Stimulated activated CD4-positive, alpha-beta T cell treated with anti-CD3 and anti-CD28 coated beads, Interleukin-1b, Interleukin-23, amount 100 ng/mL, for 1 hour (primary cell): ENCODE measurements at places on chromosomes 5 and 9.
A peak's percentile ranks its signal among the peaks of the same experiment; 100 is the strongest.

- no peak for DNase-seq
Measured at GRCh38 chr9:1515557-1515956, 465.4 kb downstream of the DMRT2 start.

DNA sequence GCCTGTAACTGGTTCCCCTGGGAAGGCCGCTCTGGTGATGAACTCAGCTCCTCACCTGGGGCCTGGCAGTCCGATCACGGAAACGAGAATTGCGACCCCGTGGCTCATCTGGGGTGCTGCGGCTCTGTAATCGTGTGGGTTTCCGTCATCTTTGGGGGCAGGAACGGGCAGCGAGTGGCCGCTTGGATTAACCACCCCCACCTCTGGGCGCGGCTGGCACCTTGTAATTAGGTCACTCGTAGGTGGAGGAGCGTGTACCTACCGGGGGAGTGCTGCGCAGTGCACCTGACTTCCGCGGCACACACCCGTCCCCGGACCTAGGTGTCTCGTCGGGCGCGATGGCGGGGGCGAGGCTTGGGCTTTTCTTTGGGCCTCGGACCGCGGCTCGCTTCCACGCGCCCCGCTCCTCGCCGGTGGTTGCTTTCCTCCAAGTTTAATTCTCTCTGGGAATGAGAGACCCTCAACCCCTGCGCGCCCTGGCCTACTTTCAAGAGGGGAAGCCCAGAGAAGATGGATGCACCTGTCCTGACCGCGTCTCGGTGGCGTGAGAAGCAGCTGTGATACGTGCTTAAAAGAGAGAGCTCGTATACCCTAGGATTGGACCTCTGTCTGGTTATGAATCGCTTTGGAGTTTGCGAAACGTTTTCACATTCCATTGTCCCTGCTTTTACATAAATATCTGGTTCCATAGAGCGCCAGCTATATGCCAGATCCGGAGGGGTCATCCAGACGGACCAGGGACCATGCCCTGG, 744 bp upstream of the PPP2CA start:
- DNase-seq, result peak; percentile 51

DNA sequence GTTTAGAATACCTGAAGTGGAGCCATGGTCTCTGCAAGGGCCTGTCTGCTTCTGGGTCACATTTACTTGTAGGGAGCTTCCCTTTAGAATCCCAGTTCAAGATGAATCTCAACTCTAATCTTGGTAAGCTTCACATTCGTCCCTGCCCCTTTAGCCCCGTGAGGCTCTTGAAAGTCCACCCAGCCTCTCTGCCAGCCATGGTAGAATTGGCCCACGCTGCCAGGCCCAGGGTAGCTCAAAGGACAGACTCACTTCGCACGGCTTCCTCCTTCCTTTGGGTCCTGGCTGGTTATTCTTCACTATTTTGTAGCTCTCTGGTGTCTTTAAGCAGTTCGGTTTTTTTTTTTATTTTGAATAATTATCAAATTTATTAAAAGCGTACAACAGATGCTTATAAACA, 28.6 kb upstream of the NKX2-5 start:
- no peak for DNase-seq

GRCh38 chr5:102750151-102750834, 4.8 kb upstream of the PAM start:
- no peak for DNase-seq

GRCh38 chr9:17793713-17794622, 215.1 kb downstream of the SH3GL2 start:
- DNase-seq, result no peak

DNA sequence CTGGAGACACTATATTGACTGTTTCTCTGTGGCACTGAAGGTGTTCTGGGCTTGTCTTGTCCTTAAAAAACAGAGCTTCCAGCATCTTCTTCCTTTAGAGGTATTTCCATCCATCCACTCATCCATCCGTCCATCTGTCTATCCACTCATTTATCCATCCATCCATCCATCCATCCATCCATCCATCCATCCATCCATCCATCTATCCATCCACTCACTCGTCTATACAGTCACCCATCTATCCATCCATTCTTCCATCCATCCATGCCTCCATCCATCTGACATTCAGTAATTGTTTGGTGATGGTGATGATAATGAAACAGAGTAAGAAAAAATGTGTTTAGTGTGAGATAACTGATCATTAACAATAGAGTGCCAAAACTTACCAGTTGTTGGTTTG, 334.8 kb downstream of the NSG2 start:
- no peak for DNase-seq

GRCh38 chr5:177116631-177117373, 16.8 kb upstream of the NSD1 start:
- peak; percentile 57 for DNase-seq

DNA sequence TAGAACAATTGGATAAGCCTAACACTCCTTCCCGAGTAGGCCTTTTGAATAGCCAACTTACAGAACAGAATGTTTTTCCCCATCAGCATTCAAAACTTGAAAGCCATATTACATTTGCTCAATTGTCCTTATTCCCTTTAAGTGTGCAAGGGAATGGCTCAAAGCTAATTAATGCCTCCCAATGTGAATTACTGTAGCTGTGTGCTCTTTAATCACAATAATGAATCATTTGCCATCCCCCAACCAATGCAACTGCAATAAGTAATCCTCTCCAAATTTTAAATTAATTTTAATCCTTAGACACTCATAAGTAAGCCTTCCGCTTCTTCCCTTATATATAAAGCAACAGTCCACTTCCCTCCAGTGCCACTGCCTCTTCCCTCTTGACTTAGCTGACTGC, 115.9 kb downstream of the DROSHA start:
- no peak for DNase-seq

DNA sequence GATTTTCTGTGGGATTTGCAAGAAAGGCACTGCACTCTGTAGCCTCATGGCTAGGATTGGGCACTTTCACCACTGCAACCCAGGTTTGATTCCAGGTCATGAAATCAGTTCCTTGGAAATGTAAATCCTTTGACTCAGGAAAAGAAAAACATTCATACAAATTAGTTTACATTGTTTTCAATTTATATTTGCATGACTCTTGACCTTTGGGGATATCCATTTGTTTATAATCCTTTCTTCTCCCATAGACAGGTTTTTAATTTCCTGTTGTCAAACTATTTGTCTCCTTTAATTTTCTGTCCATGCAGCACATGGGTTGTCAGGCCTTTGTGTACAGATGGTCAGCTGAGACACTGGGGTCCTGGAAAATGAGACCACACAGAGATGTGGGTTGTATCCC, 801.5 kb downstream of the NR2F1-AS1 start:
- no peak for DNase-seq

GRCh38 chr5:59768152-59769040, 125.1 kb downstream of the PDE4D start:
- peak; percentile 2 for DNase-seq

GRCh38 chr9:125513668-125514413, 193.2 kb downstream of the MAPKAP1 start:
- no peak for DNase-seq

DNA sequence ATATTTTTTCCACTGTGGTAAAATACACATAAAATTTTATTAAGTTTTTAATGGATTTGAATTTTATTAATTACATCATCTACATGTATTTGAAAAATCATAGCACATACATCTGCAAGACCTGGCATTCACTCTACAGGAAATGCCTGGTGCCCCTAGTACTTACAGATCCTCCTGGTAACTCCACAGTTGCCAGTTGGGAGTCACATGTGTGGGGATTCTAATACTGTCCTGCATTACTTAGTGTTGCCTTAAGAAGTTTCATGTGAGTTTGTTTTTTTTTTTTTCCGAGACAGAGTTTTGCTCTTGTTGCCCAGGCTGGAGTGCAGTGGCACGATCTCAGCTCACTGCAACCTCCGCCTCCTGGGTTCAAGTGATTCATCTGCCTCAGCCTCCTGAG, 18.1 kb downstream of the KDM3B start:
- DNase-seq, result no peak

- DNase-seq, result peak; percentile 5
Measured at GRCh38 chr9:122158202-122158601, 1.4 kb downstream of the NDUFA8 start.

DNA sequence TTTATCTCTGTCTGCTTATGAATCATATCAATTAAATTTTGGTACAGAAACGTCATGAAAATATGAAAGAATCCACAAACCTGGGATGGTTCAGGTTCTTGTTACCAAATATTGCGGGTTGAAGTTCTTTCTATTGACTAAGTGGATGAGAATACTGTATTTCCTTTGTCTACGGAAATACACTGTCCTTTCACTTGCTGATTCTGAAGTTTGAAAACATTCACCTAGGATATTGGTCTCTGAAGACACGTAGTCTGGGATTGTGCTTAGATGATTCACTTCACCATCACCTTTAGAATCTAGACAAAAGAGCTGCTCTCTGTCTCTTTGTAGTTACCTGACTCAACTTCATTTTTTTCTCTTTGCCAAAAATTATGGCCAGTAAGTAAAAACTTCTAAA, 222.4 kb downstream of the FBN2 start:
- no peak for DNase-seq

GRCh38 chr9:115637661-115638060, 515.9 kb upstream of the PAPPA start:
- no peak for DNase-seq

DNA sequence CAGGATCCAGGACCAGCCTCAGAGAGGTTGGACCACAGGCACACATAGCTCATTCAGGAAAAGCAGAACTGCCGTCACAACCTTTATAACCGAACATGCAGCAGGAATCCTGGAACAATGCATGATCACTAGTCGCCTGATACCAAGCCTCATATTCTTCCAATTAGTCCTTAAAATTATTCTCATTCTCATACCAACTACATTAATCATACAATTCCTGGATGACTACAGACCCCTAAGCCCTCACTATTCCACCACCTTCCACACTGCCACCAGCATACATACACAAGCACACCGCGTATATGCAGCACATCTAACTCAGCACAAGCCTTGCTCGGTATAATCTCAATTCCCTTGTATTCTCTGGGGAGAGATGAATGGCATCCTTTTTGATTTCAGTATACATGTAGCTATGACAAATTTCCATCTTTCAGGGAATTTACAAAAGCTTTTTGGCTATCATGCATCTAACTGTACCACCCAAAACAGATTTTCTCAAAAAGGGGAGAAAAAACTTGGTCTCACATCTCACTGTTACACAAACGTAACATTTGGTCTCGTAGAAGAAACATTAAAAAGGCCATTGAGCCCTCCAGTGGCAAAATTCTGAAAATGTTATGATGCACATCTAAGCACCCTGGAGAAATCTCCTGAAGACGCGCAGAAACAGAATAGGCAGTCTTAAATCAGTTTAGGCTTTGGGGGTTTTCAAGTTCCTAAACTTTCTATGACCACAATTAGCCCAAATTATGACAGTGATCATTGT, 46.2 kb downstream of the MCTP1 start:
- no peak for DNase-seq

DNA sequence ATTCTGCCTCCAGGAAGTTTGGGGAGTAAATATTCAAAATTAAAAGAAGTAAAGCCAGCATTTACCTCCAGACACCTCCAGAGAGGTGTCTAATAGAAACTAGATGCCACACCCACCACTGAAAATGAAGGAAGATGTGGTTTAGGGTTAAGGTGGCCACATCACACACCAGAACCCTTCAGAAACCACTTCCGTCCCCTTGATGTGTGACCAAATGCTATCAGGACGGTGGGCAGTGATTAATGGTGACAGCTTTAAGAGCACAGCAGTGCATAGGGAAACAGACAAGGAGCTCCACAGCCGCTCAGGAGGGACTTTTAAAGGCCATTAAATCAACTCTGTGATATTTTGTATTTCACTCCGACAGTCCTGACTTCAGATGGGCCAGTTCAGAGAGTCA, 295.2 kb downstream of the BRINP1 start:
- DNase-seq, result no peak

DNA sequence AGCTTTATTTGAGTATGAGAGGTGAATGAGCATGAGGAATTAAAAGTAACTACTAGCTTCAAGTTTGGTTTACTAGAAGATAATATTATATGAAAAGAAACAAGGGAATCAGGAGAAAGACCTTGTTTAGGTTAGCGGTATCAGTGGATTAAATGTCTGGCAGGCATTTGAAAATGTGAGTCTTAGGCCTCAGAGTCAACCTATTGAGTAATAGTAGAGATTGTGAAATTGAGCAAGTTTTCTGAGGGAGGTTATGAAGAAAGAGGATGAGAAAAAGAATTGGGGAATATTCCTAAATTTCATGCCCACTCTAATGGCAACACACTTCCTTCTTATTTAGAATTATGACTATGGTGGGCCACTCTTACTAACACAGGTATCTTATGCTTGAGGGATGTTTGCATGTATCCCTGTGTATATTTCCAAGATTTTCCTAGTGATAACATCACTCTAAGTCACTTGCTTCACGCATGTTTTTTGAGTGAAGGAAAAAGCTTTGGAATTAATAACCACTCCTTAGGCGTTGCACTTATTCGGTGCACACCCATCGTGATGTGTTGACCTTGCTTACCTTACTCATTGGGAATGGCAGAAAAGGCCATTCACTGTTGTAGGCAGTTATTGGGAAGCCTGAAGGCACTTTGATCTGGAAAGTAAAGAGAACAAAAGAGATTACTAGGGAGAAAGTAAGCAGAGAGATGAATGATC, 8.2 kb upstream of the ELL2 start:
- no peak for DNase-seq

DNA sequence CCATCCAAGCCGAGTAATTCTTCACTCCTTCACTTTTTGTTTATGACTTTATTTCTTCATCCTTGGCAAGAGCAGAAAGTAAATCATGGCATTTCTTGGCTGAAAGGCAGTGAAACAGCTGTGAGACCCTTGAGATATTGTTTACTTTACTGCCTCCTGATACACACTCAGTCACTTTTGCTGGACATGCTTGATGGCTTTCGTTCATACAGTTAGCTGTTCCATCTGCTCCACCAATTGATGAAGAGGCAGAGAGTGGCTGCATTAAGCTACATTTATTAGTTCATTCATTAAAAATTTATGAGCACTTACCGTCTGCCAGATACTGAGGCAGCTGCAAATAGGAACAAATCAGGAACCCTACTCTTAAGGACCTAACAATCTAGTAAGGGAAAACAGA, 184.4 kb upstream of the OR13F1 start:
- DNase-seq, result no peak

- DNase-seq, result no peak
Measured at GRCh38 chr5:33472805-33473409, 32.1 kb downstream of the TARS1 start.

GRCh38 chr5:177599731-177600507, at the start of gene B4GALT7:
Gene B4GALT7, plus strand, starts transcription at chr5:177600132. Its CDS starts 79 bp downstream, at chr5:177600211.
- peak; percentile 75 for DNase-seq
